Chondrocyte (in vitro differentiated cells): ENCODE measurements at places on chromosomes 6 and 20. TPM values are rescaled to one million over a fixed set of nuclear protein-coding genes. Genes with fewer than 3 reads are reported as not detected.
A peak's percentile ranks its signal among the peaks of the same experiment; 100 is the strongest.

DNA sequence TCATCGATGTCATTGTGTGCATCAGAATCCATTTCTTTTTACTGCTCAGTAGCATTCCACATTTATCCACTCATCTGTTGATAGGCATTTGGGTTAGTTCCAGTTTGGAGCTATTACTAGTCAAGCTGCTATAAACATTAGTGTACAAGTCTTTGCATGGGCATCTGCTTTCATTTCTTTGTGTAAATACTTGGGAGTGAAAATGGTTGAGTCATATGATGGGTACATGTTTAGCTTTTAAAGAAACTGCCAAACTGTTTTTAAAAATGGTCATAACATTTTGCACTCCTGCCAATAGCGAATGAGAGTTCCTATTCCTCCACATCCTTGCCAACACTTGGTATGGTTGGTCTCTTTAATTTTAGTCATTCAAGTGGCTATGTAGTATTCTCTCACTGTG is 21.2 kb upstream of the SLC22A2 start:
- no peak for DNase-seq

DNA sequence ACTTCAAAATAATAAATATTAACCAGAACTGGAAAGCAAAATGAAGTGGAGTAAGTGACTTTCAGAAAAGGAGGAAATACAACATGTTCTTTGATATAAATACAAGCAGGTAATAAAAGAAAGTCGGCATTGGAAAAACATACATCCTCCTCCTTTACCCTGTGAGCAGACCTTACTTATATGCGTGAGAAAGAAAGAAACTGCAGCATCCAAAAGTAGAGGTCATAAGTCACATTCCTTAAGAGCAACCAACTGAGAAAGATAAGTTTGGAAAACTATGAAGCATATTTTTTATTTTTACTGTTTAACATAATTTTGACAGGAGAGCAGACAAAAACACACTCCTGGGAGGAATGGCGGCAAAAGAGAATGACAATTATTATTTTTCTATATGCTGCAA is 155.5 kb downstream of the HACE1 start:
- no peak for DNase-seq

GRCh38 chr20:48681873-48682426 is 145.8 kb downstream of the PREX1 start:
- peak; percentile 41 for DNase-seq

DNA sequence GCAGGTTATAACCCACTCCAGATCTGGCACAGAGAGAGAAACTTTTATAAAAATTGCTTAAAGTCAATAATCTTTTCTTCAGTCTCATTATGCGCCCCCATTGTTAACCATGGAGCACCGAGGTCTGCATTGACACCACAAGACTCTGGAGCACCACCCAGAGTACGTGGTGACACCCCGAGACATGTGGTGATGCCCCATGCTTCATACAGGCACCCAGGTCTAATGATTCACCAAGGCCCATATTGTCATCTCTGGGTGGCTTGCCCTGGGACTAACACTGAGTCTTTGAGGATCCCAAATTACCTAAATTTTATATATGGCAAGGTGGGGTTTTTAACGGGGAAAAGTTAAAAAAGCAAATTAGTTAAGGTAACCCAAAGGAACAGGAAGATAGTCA is 31.1 kb downstream of the CD109 start:
- DNase-seq, result no peak

- DNase-seq, result no peak
These were observed 71.2 kb upstream of the ZMYND8 start for GRCh38 chr20:47427746-47428145.

Gene LAMP5
- total RNA-seq, result 2.5 to 2.9 TPM (median 2.6 TPM) in 3 replicates

Gene TFAP2C
- 4.8 to 36.2 TPM (median 5.2 TPM) in 3 replicates for total RNA-seq

GRCh38 chr6:165573671-165574070 is 89.4 kb downstream of the PDE10A start:
- no peak for DNase-seq

Gene EYA2
- 0.23 to 0.32 TPM in 2 of 3 replicates, not detected in the other for total RNA-seq

Gene CST5
- total RNA-seq, result not detected in 3 replicates

Gene TFAP2D
- not detected in 3 replicates for total RNA-seq

Gene TLDC2
- not detected in 3 replicates for total RNA-seq

- no peak for DNase-seq
These were observed 22.0 kb downstream of the STXBP5 start for GRCh38 chr6:147226163-147226724.

Gene TREM1
- 0.25 TPM in 1 of 3 replicates, not detected in the others for total RNA-seq

DNA sequence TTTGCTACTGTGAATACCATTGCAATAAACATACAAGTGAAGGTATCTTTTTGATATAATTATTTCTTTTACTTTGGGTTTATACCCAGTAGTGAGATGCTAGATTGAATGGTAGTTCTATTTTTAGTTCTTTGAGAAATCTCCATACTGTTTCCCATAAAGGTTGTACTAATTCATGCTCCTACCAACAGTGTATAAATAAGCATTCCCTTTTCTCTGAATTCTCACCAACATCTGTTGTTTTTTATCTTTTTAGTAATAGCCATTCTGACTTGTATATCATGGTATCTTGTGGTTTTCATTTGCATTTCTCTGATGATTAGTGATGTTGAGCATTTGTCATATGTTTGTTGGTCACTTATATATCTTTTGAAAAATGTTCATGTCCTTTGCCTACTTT is 183.6 kb upstream of the LRFN2 start:
- DNase-seq, result no peak

DNA sequence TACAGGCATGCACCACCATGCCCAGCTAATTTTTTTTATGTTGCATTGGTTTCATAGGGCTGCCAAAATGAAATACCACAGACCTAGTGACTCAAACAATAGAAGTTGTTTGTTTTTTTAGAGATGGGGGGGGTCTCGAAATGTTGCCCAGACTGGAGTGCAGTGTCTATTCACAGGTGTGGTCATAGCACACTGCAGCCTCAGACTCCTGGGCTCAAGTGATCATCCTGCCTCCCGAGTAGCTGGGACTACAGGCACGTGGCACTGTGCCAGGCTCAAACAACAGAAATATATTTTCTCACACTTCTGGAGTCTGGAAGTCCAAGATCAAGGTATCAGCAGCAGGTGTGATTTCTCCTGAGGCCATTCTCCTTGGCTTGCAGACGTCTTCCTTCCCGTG is 6.6 kb upstream of the SLC16A10 start:
- no peak for DNase-seq

GRCh38 chr6:10567256-10568026 is 46.3 kb downstream of the GCNT2 start:
- no peak for DNase-seq

DNA sequence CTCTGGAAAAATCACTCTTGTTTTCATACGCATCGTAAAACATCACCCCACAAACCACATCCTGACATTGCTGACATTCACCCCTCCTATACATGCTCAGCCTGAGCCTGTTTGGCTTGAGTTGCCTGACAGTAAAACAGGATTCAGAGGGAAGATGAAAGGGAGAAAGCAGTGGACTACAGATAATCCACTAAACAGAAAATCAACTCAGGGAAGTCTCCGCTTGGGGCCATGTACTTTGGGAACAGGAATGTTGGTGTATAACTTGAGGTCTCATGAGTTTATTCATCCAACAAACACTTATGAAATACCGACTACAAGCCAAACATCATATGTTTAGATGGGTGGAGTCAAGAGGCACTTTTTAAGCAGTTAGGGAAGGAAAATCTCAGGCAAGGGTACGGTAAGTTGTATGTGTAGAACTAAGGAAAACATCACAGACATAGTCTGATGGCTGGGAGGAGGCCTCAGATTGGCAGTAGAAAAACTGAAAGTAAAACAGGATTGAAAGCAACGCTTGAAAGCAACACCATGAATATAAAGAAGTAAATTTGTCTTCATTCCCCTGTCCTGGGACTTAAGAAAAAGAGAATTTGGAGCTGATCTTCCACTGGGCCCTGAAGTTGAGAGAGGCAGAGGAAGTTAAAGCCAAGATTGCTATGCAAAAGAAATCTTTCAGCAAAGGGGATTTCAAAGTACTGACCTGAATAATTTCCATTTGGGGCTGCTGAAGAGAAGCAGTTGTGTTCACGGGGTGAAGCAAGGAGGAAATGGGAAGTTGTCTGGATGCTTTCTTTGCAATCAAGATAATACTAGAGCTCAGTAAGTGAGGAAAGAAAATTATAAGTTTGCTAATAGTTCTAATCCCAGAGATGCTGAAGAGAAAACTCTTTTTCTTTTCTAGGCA is 28.8 kb downstream of the PDE7B start:
- DNase-seq, result no peak

- no peak for DNase-seq
These were observed 2.9 kb upstream of the RAB22A start for GRCh38 chr20:58306421-58307261.

- no peak for DNase-seq
These were observed 14.7 kb downstream of the NRSN2 start for GRCh38 chr20:361561-361960.

- no peak for DNase-seq
These were observed 105.0 kb downstream of the PREX1 start for GRCh38 chr20:48722737-48723191.

DNA sequence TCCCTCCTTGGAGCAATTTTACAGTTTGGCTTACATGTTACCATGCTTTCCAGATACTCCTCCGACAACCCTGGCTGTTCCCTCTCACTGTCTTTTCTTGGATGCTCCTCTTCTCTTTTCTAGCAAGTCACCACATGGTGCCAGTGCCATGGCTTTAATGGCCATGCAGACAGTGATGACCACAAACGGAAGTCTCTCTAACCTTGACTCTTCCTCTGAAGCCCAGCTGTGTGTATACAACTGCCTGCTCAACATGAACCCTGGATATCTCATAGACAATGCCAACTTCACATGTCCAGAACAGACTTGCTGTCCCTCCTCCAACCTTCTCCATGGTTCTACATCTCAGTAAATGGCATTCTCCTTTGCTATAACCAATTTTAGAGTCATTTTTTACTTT is 49.8 kb upstream of the NEDD9 start:
- no peak for DNase-seq

Gene SALL4
- 0.17 to 0.68 TPM (median 0.26 TPM) in 3 replicates for total RNA-seq

Gene MAS1
- not detected in 3 replicates for total RNA-seq

GRCh38 chr6:87473419-87473903 is 687 bp downstream of the SLC35A1 start:
- DNase-seq, result no peak

Gene EYS
- not detected in 3 replicates for total RNA-seq
